Peyer's patch (tissue), 4 donors: ENCODE measurements at places on chromosomes 4 and X. TPM values are rescaled to one million over a fixed set of nuclear protein-coding genes. Genes with fewer than 3 reads are reported as not detected.

Gene NEIL3
- total RNA-seq = 0.88 TPM

DNA sequence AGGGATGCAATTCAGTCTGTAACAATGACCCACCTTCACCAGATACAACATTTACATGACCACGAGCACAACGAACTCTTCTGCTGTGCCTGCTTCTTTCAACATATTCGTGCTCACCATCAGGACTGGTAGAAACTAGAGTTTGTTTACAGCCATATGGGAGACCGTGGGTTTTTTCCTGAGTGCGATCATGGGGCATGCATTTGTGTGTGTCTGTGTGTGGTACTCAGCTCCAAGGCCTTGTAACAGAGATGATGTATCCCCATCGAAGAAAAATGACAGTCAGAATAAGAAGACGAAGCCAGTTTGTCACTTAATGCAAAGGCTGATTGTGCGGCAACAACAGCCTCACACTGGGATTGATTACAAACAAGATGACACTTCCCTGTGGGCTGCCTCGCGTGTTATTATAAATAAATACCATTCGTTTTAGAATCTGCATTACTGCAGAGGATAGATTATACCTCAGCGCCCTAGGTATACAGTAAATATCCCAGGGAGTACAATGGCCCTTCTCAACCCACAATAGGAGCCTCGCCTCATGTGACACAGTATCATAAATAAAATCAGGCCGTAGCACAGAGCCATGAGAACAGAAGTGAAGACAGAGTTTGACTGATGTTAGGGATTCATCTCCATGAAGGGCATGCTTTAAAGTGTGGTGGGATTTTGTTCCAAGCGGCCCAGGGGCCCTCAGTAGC lies 97.3 kb upstream of the NOCT start:
- no peak for DNase-seq

DNA sequence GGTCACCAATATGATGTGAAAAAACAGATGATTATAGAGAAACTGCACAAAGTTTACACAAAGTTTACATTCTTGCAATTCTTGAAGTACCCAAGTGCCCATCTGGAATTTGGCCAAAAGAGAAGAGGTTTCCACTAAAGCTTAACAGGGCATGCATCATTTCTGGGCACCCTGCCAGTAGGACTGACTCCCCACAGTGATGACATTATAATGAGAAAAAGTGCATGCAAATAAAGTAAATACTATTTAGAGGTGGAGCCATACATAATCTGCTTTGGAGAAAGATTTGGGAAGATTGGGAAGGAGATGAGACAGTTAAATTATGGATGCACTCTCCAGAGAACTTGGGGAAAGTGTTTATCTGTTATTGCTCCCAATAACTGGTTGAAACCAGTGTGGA lies 93.7 kb upstream of the TRPC3 start:
- no peak for DNase-seq

GRCh38 chr4:150385606-150386005 lies 196.3 kb upstream of the MAB21L2 start:
- no peak for DNase-seq

Gene PCGF3
- 168 TPM for total RNA-seq

Gene HGFAC
- total RNA-seq = not detected

Gene REELD1
- total RNA-seq = 0.35 TPM

DNA sequence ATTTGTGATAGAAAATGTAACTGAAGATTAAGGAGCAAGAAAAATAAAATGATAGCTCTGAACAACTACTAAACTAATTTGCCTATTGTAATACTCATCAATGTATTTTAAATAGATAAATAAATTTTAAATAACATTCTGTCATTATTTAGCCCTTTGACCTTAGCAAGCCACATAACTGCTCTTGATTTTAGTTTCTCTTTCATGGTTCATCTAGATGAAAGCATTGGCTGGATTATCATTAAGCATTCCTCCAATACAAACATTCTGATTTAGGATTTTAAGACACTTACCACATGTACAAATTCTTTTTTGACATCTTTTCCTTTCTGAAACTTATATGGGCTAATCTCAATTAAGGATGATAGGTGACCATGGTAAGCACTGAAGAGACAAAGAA lies 8.5 kb downstream of the ETNPPL start:
- no peak for DNase-seq

GRCh38 chrX:85052205-85052604 lies 48.5 kb downstream of the APOOL start:
- no peak for DNase-seq

- DNase-seq = no peak
These were observed 383 bp downstream of the PCYT1B start for GRCh38 chrX:24646745-24647182.

GRCh38 chr4:41646862-41647261 lies 101.7 kb downstream of the PHOX2B start:
- DNase-seq = no peak

GRCh38 chr4:8120501-8120900 lies 38.1 kb downstream of the ABLIM2 start:
- no peak for DNase-seq

Gene TEX13D
- not detected for total RNA-seq

Gene GAGE12E
- total RNA-seq = not detected

- DNase-seq = no peak
These were observed 107.2 kb downstream of the GASK1B start for GRCh38 chr4:158065603-158066002.

DNA sequence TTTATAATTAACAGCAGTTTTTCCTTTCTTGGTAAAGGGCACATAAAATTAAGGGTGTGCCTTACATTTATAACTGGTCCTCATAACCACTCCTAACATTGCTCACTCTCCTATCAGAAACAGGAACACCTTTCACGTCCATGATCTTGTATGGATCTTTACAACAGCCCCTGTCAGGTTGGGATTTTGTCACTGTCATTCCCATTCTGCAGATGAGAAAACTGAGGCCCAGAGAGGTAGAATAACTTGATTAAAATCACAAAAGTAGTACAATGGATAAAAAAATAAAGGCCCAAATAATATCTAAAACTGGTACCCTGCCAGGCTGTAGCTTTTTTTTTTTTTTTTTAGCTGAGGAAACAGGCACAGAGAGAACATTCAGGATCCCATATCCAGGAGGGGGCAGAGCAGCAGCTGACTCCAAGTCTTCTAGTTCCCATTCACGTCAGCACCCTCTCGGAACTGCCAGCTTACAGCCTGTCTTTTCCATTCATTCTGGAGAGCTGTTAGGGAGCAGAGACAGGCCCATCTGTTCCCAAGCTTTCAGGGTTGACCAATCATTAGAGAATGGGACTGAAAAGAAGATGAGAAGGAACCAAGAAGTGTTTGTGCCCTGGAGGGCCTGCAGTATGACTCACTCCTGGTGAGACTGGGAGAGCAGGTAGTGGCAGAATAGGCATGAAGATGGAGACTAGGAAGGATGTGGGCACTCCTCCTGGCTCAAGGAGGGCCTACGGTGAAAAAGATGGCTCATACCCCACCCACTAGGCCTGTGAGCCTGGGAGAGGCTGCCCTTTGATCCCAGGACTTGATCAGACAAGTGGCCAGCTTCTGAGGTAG lies 7.3 kb downstream of the SUV39H1 start:
- no peak for DNase-seq

DNA sequence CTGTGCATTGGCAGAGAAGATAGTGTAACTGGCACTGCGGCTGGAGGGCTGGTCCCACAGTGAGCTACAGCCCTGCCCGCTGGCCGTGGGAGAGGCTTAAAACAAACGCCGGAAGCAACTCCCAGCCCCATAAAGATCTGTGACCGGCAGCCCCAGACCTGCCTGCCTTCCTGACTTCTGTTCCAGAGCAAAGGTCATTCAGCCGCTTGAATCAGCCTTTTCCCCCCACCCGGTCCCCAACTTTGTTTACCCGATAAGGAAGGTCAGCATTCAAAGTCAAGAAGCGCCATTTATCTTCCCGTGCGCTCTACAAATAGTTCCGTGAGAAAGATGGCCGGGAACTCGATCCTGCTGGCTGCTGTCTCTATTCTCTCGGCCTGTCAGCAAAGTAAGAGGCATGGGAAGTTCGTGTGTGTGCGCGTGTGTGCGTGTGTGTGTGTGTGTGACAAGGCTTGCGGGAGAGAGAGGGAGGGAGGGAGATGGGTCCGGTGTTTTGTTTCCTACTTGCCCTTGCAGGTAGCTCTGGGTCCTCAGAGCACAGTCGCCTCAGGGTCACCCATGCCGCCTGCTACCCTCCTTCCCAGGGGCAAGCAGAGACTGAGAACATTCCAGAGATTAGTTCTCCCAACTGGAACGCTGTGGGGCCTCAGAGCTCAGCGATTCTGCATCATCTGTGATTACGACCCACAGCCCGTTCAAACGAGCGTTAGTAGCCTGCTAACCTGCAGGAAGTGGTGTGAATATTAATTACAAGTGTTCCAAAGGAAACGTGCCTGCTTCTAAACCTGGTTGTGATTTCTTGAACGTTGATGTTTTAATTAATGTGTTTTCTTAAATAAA lies at the start of gene MGST2:
Gene MGST2, plus strand, starts transcription at position 130 of the 840 bp plus-strand sequence. Its CDS starts 201 bp downstream, at position 331.
- DNase-seq = peak; percentile 93

Gene SH3TC1
- 88.3 TPM for total RNA-seq

Gene GASK1B
- 10.7 TPM for total RNA-seq

Gene TRIM75
- not detected for total RNA-seq

DNA sequence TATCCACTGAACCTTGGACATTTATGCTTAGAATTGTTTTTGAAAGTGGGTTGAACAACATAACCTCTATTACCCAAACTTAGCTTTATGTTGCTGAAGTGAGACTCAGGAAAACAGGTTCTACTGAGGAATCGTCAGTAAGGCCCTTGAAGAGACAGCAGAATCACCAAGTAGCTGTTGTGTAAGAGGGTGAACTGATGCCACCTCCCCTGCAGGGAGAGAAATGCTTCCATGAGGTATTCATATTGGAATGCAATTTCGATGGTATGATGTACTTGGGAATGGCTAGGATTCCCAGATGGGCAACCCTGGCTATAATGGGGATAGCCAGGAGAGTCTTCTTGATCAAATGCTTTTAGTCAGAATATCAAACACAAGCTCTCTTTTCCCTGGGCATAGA lies 4.1 kb upstream of the SCRG1 start:
- no peak for DNase-seq

Gene SFRP2
- 7.2 TPM for total RNA-seq

Gene MGAT4D
- total RNA-seq = not detected

Gene POLN
- 0.70 TPM for total RNA-seq

DNA sequence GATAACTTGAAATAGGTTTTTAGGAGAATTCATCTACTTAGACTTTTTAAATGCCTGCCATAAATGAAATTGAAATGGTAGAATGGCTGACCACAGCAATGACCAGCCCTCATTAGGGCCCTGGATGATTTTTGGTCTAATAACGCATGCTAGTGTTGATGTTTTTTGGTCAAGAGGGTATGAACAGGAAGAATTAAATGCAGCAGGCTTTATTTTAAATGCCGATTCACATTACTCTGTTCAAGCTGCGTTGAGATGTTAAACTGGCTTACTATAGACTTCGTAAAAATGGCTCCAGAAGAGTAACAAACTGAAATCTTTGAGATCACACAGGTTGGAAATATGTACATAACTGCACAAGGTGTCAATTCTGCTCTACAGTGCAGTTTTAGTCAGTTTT lies 14.6 kb downstream of the DDX3X start:
- no peak for DNase-seq

DNA sequence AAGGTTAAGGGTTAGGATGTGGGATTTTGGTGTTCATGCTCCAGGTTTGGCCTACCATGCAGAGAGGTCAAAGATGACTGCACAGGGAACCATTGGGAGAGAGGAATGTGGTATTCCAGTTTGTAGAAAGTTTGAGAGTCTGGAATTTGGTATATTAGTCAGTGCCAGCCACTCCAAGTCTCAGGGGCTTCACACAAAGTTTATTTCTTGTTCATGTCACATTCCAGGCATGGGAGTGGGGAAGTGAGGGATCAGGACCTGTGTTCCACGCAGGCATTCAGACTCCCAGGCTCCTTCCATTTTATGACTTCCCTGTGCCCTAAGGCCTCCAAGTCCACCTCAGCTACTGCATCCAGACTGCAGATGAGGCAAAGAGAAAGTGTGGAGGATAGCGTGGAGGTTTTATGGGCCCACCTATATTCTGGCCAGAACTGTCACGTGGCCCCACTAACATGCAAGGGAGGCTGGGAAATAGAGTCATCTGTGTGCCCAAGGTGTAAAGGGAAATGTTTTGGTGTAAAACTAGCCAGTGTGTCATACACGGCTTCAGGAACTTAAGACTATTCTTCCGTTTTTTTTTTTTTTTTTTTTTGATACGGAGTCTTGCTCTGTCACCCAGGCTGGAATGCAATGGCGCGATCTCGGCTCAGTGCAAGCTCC lies 140.6 kb upstream of the SCML1 start:
- DNase-seq = no peak
